ENCODE measurements at places on chromosomes 4 and X.

- no peak for DNase-seq
Measured at GRCh38 chr4:61251129-61251528, 51.0 kb downstream of the ADGRL3 start.

GRCh38 chr4:90328558-90328957 is 201.4 kb downstream of the CCSER1 start:
- DNase-seq, result no peak

DNA sequence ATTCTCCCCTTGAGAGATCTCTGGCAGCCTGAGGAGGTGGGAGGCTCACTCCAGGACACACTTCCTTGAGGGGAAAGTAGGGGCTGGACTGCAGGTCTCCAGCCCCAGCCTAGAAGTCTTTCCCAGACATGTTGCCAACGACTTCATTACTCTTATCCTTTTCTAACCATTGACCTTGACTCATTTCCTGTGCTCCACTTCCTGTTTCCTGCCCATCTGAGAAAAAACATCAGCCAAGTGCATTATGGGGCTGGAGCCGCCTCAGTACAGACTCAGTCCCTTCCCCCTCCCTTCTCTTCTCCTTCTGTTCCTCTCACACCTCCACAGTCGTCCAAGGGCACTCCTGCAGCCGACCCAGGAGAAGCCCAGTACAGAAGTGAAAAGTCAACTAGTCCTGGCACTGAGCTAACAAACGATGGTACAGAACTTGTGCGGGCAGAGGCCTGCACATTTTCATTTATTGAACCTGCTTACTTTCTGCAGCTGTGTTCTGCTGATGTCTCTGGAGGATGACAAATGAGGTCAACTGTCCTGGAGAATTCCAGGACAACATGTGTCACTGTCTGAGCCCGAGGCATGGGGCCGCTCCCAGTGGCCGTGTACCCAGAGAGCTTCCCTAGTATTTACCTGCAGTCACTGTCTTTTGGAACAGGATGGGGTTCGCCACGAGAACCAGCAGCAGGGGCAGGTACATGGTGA is 20.1 kb downstream of the GPR143 start:
- no peak for DNase-seq

DNA sequence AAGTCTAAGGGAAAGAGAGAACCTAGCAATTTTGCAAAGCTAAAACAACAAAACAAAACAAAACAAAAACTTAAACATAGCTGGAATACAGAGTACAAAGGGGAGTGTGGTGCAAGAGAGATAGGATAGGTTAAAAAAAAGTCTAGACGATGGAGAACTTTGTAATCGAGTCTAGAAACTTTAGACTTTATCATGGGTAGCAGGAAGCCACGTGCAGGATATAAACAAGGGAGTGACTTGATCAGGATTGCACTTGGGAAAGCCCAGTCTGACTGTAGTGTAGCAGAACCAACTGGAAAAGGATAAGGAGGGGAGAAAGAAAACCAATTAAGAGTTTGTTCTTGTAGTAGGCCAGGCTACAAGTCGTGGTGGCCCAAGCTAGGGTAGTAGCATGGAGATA is 750.1 kb downstream of the RPA4 start:
- DNase-seq, result no peak

DNA sequence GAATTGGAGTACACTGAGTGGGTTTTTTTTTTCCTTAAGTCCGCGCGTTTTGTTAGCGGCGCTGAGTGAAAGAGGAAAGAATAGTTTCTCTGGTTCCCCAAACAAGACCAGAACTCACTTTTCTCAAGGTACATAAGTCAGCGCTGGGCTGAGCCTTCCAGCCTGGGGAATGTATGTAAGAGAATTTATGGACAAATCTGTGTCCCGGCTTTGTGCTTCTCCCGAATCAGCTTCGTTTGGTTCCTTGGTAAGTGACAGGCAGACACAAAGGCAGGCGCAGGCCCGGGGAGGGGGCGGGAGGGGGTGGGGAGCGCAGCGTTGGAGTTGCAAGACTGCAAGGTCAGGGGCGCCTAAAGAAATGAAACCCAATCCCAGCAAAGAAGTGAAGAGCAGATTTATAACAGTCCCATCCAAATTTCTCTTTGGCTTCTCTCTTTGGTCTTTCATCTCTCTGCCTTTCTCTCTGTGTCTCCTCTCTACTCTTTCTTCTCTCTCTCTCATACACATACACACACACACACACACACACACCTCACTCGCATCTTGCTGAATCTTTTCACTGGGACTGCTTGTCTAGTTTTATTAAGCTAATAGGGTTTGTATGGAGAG is 981 bp downstream of the TET2 start:
- DNase-seq, result no peak

- DNase-seq, result no peak
Measured at GRCh38 chrX:5898463-5898862, 330.2 kb downstream of the NLGN4X start.

DNA sequence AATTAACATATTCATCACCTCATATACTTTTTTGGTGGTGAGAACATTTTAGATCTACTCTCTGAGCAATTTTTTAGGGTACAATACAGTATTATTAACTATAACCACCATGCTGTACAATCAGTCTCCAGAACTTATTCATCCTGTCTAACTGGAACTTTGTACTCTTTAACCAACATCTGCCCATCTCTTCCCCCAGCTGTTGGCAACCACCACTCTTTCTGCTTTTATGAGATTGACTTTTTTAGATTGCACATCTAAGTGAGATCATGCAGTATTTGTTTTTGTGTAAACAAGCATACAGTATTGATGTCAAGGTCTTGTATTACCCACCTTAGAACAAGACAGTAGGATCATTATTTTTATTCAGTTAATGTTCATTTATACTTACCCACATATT is 516.8 kb downstream of the RPA4 start:
- no peak for DNase-seq

DNA sequence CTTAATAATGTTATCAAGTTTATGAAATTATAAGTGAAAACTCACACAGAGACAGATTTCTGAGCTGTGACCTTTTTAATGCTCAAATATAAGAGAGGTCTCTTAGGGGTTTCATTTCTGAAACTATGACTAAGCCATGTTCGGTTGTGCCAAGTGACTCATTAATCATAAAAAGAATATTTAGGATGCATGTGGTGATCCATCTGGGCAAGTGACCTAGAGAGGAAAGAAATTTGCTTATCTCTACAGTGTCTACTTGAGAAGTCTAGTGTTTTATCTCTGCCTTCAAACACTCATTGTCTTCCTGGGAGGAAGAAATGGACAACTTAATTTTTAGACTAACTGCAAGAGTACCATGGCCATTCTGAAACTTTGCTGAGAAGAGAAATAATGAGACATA is 545.3 kb upstream of the GRID2 start:
- DNase-seq, result no peak
